ENCODE measurements at places on chromosomes 5 and 9.

GRCh38 chr5:172496671-172497371, 42.5 kb upstream of the SH3PXD2B start:
- DNase-seq = no peak
- H3K27ac ChIP-seq = no peak overlapping the region
- no peak overlapping the region for H3K4me3 ChIP-seq

GRCh38 chr5:115616472-115616871, 9.4 kb downstream of the TMED7 start:
- no peak for DNase-seq
- H3K4me1 ChIP-seq = no peaks in the 10 kb centered on the region
- no peak overlapping the region for H3K27ac ChIP-seq
- H3K27me3 ChIP-seq = no peaks in the 10 kb centered on the region
- H3K4me3 ChIP-seq = no peak overlapping the region
- H3K36me3 ChIP-seq = peaks cover 71% of the 10 kb centered on the region

- H3K36me3 ChIP-seq = no peaks in the 10 kb centered on the region
- peaks cover 11% of the 10 kb centered on the region for H3K27me3 ChIP-seq
- peaks cover 6% of the 10 kb centered on the region for H3K4me1 ChIP-seq
Measured at GRCh38 chr5:178382754-178383164, 150.2 kb upstream of the PHYKPL start.

DNA sequence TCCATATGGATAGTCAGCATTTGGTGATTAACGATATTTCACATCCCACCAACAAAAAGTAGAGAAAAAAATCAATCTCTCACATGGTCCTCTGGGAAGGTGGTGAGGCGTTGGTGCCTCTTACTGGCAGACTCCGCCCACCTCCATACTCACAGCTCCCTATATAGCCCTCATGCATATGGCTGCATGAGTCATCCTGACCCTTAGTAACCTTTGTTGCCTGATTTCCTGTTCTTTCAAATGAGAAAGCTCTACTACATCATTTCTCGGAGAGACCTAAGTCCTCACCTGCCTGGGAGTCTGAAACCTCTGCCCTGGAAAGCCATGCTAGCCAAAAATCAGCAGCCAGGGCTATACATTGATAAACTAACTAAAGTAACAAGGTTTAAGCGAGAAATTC, 33.3 kb upstream of the ABCA1 start:
- H3K4me3 ChIP-seq = no peak overlapping the region
- no peak for DNase-seq
- H3K27ac ChIP-seq = no peak overlapping the region
- H3K36me3 ChIP-seq = no peaks in the 10 kb centered on the region
- no peaks in the 10 kb centered on the region for H3K27me3 ChIP-seq

GRCh38 chr5:178564397-178564796, 25.8 kb downstream of the COL23A1 start:
- no peaks in the 10 kb centered on the region for H3K27me3 ChIP-seq
- H3K27ac ChIP-seq = no peak overlapping the region
- H3K4me1 ChIP-seq = no peaks in the 10 kb centered on the region
- no peaks in the 10 kb centered on the region for H3K36me3 ChIP-seq
- no peak for DNase-seq

DNA sequence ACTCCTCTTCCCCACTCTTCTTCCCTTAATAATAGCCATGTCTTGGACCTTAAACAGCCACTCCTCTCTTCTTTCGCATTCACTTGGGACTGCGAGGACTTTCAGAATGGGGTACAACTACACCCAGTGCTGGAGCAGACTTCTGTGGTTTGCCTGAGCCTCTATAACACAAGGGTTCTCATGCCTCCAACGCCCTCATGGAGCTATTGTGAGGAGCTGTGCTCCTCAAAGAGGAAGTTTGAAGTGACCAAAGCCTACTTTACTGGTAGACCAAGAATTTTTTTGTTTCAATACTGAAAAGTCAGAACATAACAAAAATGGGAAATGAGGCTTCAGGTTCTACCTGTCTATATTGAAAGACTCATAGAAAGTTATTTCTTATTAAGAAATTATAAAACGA, 316.4 kb downstream of the PIK3R1 start:
- no peaks in the 10 kb centered on the region for H3K36me3 ChIP-seq
- DNase-seq = no peak

GRCh38 chr5:65566505-65566904, 3.4 kb downstream of the PPWD1 start:
- peaks cover 12% of the 10 kb centered on the region for H3K4me1 ChIP-seq
- H3K4me3 ChIP-seq = no peak overlapping the region
- H3K27ac ChIP-seq = no peak overlapping the region
- DNase-seq = no peak
- no peaks in the 10 kb centered on the region for H3K27me3 ChIP-seq
- H3K36me3 ChIP-seq = peaks cover 1% of the 10 kb centered on the region

DNA sequence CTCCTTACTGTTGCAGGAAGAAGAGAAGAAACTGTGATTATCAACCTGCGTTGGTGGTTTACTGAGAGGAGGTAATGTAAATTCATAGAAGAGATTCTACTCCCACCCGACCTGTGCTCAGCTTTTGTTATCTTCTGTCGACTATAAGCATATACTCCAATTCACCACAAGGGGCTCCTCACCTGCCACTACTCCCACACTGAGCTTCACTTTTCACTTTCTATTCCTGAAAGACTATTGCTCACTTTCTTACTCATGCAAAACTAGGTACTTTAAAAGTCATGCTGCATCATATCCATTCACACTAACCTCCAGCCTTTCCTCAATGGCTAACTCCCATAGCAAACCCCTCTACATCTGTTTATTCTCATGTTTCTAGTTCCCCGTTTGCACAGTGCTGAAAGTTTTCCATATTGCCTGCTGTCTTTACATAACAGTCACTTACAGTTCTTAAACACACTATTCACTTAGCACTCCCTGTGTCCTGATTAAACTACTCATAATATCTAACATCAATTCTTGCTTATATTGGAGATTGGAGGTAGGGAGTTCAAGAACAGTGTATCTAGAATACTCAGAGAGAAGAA, 1062.6 kb downstream of the NR2F1-AS1 start:
- no peak overlapping the region for H3K27ac ChIP-seq
- no peaks in the 10 kb centered on the region for H3K36me3 ChIP-seq
- H3K4me3 ChIP-seq = no peak overlapping the region
- H3K27me3 ChIP-seq = no peaks in the 10 kb centered on the region
- DNase-seq = peak; percentile 16
- H3K4me1 ChIP-seq = no peaks in the 10 kb centered on the region

GRCh38 chr9:116499986-116500871, 186.9 kb upstream of the TRIM32 start:
- H3K27me3 ChIP-seq = no peaks in the 10 kb centered on the region
- peak overlapping the region; percentile 16 for H3K4me3 ChIP-seq
- peak; percentile 49 for DNase-seq

GRCh38 chr5:150780187-150780692, 1.7 kb downstream of the SMIM3 start:
- H3K4me3 ChIP-seq = peak overlapping the region; percentile 74
- H3K36me3 ChIP-seq = no peaks in the 10 kb centered on the region
- no peak for DNase-seq
- peaks cover 55% of the 10 kb centered on the region for H3K4me1 ChIP-seq
- no peaks in the 10 kb centered on the region for H3K27me3 ChIP-seq

DNA sequence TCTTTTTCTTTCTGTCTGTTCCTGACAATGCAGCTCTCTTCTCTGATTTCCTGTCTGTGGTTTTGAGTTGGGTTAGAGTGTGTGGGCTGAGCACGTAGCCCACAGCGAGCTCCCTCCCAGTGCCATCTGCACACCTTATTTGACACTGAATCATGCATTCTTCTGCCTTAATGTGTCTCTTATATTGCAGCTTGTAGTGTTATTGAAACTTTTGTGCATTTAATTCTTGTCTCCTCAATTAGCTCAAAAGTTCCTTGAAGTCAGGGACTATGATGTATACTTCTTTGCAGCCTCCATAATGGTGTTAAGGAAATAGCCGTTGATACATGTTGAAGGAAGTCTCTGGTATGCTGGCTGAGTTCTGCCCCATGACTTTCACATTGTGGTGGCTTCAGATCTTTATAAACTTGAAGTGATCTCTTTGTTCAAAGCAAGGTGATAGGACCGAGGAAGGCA, 576.2 kb upstream of the CLINT1 start:
- H3K4me3 ChIP-seq = no peak overlapping the region
- H3K36me3 ChIP-seq = no peaks in the 10 kb centered on the region
- H3K27ac ChIP-seq = no peak overlapping the region
- DNase-seq = no peak

DNA sequence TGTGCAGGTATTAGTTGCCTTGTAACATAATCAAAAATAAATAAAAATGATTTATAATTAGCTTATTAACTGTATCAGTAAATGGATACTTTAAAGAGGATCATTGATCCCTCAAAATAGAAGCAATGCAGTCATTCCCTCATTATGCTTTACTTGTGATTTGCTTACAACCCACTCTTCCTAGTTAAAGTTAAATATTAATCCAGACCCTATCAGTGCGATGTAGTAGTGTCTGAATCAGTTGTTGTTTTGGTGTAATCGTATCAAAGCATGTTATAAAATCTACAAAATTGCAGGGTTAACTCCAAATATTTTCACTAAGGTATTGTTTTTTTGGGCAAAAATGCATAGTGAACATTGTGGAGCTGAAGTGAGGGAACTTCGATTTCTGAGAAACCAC, 17.6 kb downstream of the TENT4A start:
- H3K27ac ChIP-seq = no peak overlapping the region
- H3K27me3 ChIP-seq = no peaks in the 10 kb centered on the region
- no peaks in the 10 kb centered on the region for H3K36me3 ChIP-seq
- no peaks in the 10 kb centered on the region for H3K4me1 ChIP-seq
- no peak overlapping the region for H3K4me3 ChIP-seq

DNA sequence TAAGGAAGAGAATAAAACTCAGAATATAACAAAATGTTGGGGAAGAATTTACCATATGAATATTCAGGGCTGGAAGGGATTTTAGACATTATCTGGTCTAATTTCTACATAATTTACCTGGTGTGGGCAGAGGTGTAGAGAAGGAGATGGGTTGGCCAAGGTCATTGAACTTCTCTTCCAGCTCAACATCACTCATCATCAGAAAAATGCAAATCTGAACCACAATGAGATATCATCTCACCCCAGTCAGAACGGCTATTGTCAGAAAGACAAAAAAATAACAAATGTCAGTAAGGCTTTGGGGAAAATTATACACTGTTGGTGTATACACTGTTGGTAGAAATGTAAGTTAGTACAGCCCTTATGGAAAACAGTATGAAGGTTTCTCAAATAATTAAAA, 121.7 kb downstream of the PTTG1 start:
- H3K4me1 ChIP-seq = no peaks in the 10 kb centered on the region
- H3K27me3 ChIP-seq = no peaks in the 10 kb centered on the region
- H3K27ac ChIP-seq = no peak overlapping the region
- DNase-seq = no peak
- no peaks in the 10 kb centered on the region for H3K36me3 ChIP-seq

- DNase-seq = peak; percentile 29
- no peaks in the 10 kb centered on the region for H3K27me3 ChIP-seq
- H3K27ac ChIP-seq = peak within 1 kb of the TSS; percentile 42
- peak within 1 kb of the TSS; percentile 58 for H3K4me3 ChIP-seq
- no peaks in the 10 kb centered on the region for H3K36me3 ChIP-seq
Measured at GRCh38 chr9:130938652-130939404, at the start of gene FIBCD1. Gene FIBCD1 (minus strand): TSS chr9:130939247. CDS start chr9:130938607, 640 bp downstream.

DNA sequence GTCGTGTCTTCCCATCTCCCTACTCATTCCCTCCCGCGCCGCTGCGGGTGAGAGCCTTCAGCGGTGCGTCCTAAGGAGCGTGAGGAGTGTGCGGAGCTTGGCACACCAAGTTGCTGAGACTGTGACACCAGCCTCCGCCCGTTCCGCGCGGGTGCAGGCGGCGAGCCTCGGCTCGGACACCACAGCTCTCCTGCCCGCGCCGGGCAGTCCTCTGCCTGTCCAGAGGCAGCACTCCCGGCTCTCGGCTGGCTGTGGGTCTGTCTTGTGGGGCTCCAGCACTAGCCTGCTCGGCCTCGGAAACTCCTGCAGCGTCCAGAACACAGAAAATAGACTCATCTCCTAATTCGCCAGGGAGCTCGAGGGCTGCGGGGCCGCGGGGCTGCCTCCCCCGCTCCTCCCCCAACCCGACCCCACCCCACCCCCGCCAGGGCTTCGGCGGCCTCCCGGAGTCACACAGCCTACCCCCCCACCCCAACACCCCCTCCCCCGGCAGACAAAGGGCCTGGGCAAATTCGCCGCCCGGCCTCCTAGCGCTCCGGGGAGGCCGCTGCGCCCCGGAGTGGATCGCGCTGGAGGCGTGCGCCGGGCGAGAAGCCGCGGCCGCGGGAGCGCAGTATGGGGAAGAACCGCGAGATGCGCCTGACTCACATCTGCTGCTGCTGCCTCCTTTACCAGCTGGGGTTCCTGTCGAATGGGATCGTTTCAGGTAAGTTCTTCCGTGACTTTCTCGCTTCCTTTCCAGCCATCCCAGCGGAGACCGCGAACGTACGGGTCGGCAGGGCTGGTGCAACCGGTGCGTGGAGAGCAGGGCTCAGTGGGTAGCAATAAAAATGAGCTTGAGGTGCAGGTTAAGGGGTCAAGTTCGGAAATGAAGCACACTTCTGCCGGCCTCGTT, at the start of gene ADAMTS19:
Gene ADAMTS19, plus strand, starts transcription at position 522 of the 895 bp plus-strand sequence. Its CDS starts 94 bp downstream, at position 616.
- no peaks in the 10 kb centered on the region for H3K36me3 ChIP-seq
- H3K4me3 ChIP-seq = no peak within 1 kb of the TSS
- no peak for DNase-seq
- no peaks in the 10 kb centered on the region for H3K27me3 ChIP-seq
- H3K4me1 ChIP-seq = no peaks in the 10 kb centered on the region

- H3K27me3 ChIP-seq = no peaks in the 10 kb centered on the region
- H3K36me3 ChIP-seq = no peaks in the 10 kb centered on the region
Measured at GRCh38 chr9:129900263-129901027, 65.2 kb downstream of the USP20 start.

GRCh38 chr5:120088836-120089235, 375.3 kb upstream of the PRR16 start:
- H3K4me1 ChIP-seq = no peaks in the 10 kb centered on the region
- no peak overlapping the region for H3K27ac ChIP-seq
- DNase-seq = no peak
- no peaks in the 10 kb centered on the region for H3K27me3 ChIP-seq

DNA sequence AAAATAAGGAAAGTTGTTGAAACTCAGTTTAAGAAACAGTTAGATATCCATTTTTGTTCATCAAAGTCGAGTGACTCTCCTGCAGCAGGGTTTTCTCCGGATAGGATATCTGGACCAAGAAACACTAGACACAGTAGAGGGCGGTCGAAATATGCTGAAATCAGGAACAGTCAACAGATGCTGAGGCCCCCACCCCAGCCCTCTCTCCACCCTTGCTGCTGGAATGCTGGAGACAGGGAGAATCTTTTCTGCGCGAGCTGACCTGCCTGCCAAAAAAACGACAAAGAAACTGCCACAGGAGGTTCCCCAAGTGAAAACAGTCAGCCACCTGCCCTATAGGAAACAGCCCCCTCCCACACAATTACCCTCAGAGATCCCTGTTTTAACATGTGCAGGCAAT, 4.3 kb upstream of the IL13 start:
- H3K4me3 ChIP-seq = no peak overlapping the region
- no peak overlapping the region for H3K27ac ChIP-seq
- no peaks in the 10 kb centered on the region for H3K27me3 ChIP-seq
- DNase-seq = no peak
- H3K36me3 ChIP-seq = no peaks in the 10 kb centered on the region

All from HCT116 (cell line).